Stimulated activated CD4-positive, alpha-beta T cell treated with anti-CD3 and anti-CD28 coated beads, Interleukin-1b, Interleukin-23, amount 100 ng/mL, for 48 hours (primary cell): ENCODE measurements at places on chromosomes 4 and X.
A peak's percentile ranks its signal among the peaks of the same experiment; 100 is the strongest.

GRCh38 chr4:188728359-188728758, 589.1 kb downstream of the TRIML1 start:
- no peak for DNase-seq

DNA sequence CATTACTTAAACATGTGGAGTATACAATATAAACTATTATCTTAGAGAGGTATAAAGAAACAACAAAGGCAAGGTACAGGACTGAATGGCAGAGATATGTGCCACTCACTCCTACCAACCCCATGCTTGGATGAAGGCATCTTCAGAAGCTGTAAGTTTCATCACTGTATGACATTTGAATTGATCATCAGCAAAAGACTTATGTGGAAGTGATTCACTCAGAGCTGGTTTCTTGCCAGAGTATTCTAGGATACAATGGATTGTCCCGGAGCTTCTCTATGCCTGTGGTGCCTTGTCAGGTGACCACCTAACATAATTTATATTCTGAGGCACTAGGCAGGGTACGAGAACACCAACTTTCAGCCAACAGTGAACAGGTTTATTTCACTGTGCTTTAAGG, 392.2 kb downstream of the PPP1R2C start:
- no peak for DNase-seq

DNA sequence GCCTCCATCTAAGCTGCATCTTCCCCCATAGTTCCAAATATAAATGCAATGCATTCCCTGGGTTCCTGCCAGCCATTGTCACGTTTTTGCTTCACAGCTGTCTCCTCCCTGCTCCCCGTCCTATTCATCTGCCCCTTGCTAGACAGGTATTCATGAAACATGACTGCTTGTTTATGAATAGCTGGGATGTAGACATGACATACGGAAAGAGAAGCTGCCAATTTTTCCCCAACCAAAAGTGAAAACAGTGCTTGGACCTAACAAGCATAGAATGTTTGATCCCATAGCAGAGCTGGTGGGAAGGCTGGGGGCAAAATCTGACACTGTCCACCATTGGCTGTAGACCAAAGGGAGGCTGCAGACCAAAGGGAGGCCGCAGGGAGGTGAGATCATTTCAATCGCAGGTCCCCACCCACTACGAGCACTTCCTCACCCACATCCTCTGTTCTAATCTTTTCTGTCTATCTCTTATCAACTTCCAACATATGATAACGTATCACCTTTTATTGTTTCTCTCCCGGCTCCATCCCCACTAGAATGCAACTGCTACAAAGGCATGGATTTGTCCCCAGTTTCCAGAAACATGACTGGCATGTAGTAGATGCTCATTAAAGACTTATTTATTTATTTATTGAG, 8.5 kb upstream of the GYG2 start:
- no peak for DNase-seq

- no peak for DNase-seq
Measured at GRCh38 chr4:166977596-166977995, 256.7 kb downstream of the SPOCK3 start.

DNA sequence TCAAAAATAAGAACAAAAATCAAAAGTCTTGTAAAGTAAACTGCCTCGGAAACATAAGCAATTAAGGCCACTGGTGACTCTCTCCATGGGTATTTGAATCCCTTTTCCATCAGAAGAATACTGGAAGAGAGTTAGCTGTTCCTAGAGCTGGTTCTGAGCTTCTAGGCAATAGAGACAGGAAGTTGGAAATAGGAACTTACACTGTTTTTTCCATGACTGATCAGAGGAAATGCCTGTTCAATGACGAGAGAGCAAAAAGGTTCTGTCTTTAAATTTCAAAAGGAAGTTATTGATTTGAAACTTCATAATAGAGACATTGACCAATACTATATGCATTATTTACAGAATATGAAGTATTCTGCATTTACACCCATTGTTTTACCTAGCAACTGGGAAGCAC, 503.5 kb upstream of the ARX start:
- no peak for DNase-seq

DNA sequence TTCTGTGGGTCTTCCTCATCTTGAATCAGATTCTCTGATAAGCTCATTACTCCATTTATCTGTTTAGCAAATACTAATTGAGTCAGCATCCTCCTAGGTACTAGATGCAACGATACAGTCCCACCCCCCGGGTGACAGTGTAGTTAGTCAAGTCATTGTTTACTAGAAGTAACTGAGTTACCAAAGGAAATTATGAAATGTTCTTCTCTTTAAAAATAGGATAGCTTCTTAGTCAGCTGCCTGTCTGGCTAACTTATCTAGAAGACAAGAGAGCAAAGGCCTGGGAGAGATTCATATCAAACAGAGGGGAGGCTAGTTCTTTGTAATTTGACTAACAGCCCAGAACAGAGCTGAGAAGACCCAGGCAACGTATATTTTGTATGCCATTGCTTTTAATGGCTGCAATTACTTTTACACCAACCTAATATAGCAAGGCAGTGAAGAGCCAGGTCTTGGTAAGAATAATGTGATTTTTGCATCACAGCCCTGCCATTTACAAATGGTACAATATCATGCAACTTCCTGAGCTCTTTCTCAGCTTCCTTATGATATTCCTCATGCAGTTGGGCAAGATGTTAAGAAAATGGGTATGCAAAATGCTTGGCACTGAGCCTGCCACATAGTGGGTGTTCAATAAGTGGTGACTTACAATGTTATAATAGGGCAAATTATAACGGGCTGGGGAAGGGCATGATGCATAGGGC, 149.9 kb downstream of the CHIC2 start:
- DNase-seq = peak; percentile 63

GRCh38 chrX:12741416-12741815, 49.8 kb upstream of the PRPS2 start:
- DNase-seq = no peak

- DNase-seq = no peak
Measured at GRCh38 chr4:151961456-151961855, 200.6 kb upstream of the GATB start.

DNA sequence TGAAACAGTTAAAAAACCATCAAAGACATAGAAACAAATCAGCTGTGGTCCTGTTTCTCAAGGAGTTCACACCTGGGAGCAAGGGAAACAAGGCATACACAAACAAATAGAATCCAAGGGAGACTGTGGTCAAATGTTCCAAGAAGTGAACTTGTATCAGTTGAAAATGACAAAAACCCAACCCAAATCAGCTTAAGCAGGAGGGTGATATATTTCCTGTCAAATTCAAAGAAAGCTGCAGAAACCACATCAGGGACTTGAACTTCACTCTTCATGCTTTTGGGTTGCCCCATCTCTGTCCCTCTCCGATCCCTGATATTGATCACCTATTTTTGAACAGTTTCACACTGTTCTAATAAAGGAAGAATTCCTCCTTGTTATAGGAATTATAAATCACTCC, 148.6 kb upstream of the FMR1 start:
- no peak for DNase-seq

DNA sequence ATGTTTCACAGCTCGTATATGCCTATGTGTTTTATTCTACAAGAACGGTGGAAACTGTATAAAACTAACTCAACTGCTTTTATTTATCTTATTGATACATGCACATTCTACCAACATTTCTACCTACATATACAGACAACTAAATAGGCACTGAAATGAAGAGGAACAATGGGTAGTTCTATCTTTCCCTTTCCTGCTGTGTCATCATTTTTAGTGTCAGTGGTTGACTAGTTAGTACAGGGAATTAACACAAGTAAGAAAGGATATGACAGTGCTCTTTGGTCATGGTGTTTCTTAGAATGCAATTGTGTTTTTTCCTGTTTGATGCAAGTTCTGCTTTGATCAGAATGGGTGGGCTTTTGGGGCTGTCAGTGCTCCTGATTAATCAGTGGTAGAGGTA, 293.8 kb upstream of the CTSO start:
- no peak for DNase-seq

DNA sequence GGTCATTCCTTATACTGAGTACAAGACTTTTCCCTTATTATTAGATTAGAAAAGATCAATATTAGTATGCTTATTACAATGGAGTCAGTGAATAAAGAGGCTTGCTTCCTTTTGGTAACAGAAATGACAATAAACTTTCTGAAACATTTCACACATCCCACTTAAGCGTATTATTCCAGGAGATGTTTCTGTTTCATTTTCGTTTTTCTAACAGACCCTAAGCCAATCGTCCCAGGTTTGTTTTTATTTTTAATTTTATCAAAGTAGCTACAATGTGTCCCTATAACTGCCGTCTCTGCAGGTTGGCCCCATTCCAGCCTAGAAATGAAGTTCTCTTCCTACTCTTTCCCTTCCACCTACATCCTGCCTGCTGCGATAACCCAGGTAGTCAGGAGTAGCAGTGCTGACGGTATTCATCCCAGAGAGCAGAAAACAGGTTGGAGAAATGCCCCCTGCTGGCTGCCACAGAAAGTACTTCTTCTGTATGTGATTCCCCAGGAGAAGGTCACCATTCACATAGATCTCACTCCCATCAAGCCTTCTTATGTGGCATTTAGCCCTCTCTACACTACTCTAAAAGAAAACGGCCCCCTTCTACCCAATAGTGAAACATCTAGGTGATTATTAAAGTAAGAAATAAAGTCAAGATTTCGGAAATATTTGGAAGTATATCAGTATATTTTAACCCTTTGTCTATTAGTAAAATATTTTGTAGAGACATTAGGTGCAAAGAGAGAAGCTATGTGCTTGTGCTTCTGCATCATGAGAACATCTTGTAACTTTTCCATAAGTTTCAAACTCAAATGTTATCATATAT, 40.4 kb downstream of the ENPEP start:
- DNase-seq = peak; percentile 62

DNA sequence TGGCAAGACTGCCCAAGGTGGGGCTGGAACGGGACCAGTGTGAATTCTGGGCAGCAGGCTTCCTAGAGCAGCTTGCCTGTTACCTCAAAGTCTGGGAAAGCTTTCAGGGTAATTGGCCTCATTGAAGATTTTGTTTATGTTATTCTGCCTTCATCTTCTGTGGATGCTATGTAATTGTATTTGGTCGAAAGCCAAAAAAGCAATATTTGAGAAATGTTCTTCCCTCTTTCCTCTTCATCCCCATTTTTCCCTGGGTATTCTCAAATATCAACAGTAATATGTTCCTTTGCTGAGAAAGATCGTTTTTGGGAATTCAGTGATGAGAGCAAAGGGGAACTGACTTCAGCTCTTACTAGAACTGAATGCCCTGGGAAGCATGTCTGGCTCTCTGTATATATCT, 12.9 kb downstream of the TMEM131L start:
- DNase-seq = no peak

- no peak for DNase-seq
Measured at GRCh38 chr4:107890779-107891178, 40.6 kb upstream of the CYP2U1 start.

- DNase-seq = no peak
Measured at GRCh38 chr4:162830899-162831298, 335.8 kb downstream of the NAF1 start.

GRCh38 chrX:37509349-37509748, 62.1 kb upstream of the LANCL3 start:
- DNase-seq = no peak

- DNase-seq = no peak
Measured at GRCh38 chrX:71549986-71550385, 17.1 kb downstream of the OGT start.

DNA sequence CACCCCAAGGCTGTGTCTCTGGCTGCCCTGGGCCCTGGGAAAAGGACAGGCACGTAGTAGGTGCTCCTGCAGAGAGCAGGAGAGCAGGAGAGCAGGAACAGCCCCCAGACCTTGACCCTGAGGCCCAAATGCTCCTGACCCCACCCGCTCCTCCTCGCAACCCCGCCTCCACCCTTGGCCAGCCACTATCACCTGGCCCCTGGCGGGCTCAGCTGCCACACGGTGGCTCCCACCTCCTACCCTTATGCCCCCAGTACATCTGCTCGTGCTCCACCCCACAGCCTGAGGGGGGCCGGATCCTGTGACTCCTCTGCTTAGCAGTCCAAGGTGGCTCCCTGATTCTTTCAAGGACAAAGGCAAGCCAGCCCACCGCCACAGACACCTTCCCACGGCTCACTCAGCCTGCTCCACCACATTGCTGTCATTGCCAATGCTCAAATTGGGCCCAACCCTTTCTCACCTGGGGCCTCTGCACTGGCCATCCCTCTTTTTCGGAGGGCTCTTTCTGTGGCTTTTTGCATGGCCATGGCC, 5.4 kb upstream of the HAUS7 start:
- DNase-seq = no peak

GRCh38 chrX:122464341-122464740, 719.7 kb upstream of the GRIA3 start:
- no peak for DNase-seq

DNA sequence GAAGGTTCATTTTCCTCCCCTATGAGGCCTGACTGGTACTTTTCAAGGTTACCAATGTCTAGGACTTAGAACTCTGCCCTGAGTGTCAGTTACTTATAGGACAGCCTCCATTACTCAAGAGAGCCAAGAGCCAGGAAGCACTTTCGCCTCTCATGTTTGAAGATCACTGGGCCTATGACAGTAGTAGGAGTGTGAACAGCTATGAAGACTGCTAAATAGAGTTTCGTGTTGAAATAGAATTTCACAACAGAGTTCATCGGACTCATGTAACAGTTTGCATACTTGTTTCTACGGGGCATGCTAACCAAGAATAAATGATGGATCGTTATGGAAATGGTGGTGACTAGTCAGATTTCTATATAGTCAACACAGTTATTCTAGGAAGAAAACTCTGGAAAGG, 97.8 kb upstream of the GPC4 start:
- DNase-seq = no peak

- DNase-seq = no peak
Measured at GRCh38 chr4:139907001-139907809, 241.6 kb downstream of the MGST2 start.

DNA sequence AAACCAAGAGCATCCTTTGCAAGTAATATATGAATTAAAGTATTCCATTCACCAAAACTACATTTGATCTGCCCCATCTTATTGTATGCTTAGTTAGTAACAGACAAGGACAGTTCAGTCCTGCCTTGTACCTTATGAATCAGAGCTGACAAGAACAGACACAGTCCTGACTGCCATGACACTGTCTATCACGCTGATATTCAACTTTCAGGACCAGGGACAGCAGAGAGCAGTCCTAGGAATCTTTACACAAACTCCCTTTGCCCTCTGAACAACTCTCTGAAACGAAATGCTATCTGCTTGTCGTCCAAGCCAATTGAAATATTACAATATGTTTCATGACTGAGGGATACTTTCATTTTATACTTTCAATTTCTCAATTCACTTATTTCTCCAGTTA, 268.6 kb upstream of the VCX start:
- no peak for DNase-seq

DNA sequence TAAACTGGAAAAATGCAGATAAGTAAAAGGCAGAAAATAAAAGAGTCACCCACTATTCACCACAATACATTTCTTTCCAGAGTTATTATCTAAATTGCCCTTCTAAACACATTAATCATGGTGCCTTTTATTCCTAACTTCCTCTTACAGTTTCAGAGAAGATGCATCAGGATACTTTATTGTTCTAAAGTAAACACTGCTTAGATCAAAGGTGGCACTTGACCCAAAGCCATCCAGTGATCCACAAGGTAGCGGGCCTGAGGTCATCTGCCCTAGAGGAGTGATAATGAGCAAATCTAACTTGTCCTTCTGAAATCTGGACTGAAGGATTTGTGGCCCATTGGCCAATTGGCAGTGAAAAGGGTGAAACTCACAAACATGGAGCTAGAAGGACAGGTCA, 12.0 kb upstream of the TMEM154 start:
- no peak for DNase-seq

GRCh38 chrX:51955200-51955599, 61.8 kb downstream of the MAGED1 start:
- no peak for DNase-seq
